ENCODE measurements at places on chromosomes 5 and 9. TPM values are rescaled to one million over a fixed set of nuclear protein-coding genes. Genes with fewer than 3 reads are reported as not detected.

- no peaks in the 10 kb centered on the region for H3K4me1 ChIP-seq
- no peaks in the 10 kb centered on the region for H3K27me3 ChIP-seq
- no peak overlapping the region for H3K4me3 ChIP-seq
- peaks cover 52% of the 10 kb centered on the region for H3K36me3 ChIP-seq
Measured at GRCh38 chr9:36603006-36603405, 30.3 kb downstream of the MELK start.

GRCh38 chr5:132478366-132478871 lies 12.2 kb downstream of the IRF1 start:
- no peaks in the 10 kb centered on the region for H3K27me3 ChIP-seq
- H3K4me3 ChIP-seq, result no peak overlapping the region
- peaks cover 26% of the 10 kb centered on the region for H3K36me3 ChIP-seq
- no peak for DNase-seq
- H3K4me1 ChIP-seq, result peaks cover 13% of the 10 kb centered on the region

GRCh38 chr9:131887680-131888079 lies 147.8 kb upstream of the RAPGEF1 start:
- H3K27ac ChIP-seq, result no peak overlapping the region
- H3K36me3 ChIP-seq, result no peaks in the 10 kb centered on the region
- H3K27me3 ChIP-seq, result no peaks in the 10 kb centered on the region
- no peak for DNase-seq

GRCh38 chr9:2291980-2292704 lies 277.0 kb downstream of the SMARCA2 start:
- H3K4me1 ChIP-seq, result no peaks in the 10 kb centered on the region
- no peak for DNase-seq
- no peak overlapping the region for H3K27ac ChIP-seq
- H3K4me3 ChIP-seq, result no peak overlapping the region
- H3K36me3 ChIP-seq, result no peaks in the 10 kb centered on the region
- H3K27me3 ChIP-seq, result no peaks in the 10 kb centered on the region

DNA sequence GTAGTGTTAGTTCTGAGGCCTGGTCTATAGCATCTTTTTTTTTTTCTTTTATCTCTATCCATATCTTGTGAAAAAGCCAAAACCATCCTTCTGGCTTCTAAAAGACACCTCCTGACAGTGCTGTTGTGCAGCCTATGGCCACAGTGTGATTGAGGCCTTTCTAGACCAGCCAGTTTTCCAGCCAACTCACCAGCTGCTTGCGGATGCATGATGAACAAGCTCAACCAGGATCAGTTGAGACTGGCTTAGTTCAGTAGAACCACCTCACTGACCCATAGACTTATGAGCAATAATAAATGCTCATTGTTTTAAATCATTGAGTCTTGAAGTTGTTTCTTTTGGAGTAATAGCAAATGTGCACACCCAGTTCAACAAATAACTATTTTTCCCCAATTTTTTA lies 296.9 kb downstream of the FAM170A start:
- no peaks in the 10 kb centered on the region for H3K36me3 ChIP-seq
- no peak for DNase-seq
- H3K4me1 ChIP-seq, result no peaks in the 10 kb centered on the region
- no peaks in the 10 kb centered on the region for H3K27me3 ChIP-seq
- H3K4me3 ChIP-seq, result no peak overlapping the region
- H3K27ac ChIP-seq, result no peak overlapping the region

GRCh38 chr9:93123561-93124283 lies 10.3 kb downstream of the NINJ1 start:
- peaks cover 28% of the 10 kb centered on the region for H3K36me3 ChIP-seq
- no peaks in the 10 kb centered on the region for H3K27me3 ChIP-seq
- DNase-seq, result no peak
- no peak overlapping the region for H3K4me3 ChIP-seq
- H3K4me1 ChIP-seq, result peaks cover 27% of the 10 kb centered on the region

GRCh38 chr5:179964015-179964414 lies 56.3 kb upstream of the TBC1D9B start:
- H3K27ac ChIP-seq, result no peak overlapping the region
- no peaks in the 10 kb centered on the region for H3K36me3 ChIP-seq
- H3K4me1 ChIP-seq, result no peaks in the 10 kb centered on the region
- no peak overlapping the region for H3K4me3 ChIP-seq
- DNase-seq, result no peak
- H3K27me3 ChIP-seq, result no peaks in the 10 kb centered on the region

DNA sequence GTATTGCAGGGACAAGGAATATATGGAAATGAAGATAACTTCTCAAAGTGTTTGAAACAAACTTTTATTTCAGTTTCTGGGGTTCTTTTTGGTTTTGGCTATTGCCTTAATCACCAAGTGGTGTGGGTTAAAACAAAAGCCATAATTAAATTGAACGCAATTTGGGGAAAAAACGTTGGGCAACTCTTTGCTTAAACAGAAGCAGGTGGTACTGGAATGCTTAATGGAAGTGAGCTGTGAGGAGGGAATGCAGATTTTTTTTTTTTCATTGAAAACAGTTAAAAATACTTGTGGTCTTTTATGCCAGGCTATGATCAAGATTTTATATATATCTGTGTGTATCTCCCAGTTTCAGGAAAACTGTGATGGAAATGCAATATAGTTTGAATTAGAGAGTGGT lies 195.7 kb upstream of the TUT7 start:
- H3K27ac ChIP-seq, result no peak overlapping the region
- no peaks in the 10 kb centered on the region for H3K4me1 ChIP-seq
- no peaks in the 10 kb centered on the region for H3K27me3 ChIP-seq

DNA sequence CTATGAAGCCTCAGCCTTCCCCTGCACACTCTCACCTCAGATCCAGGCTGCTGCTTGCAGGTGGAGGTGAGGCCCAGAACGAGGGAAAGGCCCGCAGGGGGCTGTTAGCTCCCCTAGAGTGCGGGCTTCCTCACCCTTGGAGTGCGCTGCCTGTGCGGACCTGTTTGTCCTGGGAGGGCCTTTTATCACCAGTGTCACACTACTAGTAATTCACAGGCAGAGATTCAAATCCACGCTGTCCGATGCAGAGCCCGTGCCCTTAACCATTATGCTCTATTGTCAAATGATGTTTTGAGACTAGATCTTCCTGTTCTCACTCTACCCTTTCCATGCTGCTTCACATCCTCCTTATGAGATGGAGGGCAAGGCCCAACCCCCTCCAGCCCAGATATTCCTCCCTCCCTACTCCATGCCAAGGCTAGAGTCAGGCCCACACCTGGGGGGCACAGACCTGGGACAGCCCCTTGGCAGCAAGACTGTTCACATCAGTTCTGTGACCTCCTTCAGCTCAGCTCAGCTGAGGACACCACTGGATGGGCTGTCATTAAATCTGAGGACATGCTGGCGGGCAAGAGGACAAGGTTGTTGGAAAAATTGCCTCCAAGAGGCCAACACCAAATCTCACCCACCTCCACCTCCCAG lies 112.8 kb upstream of the SPOCK1 start:
- no peak overlapping the region for H3K4me3 ChIP-seq
- H3K4me1 ChIP-seq, result no peaks in the 10 kb centered on the region
- no peaks in the 10 kb centered on the region for H3K36me3 ChIP-seq

- peaks cover 28% of the 10 kb centered on the region for H3K4me1 ChIP-seq
- H3K4me3 ChIP-seq, result no peak overlapping the region
- H3K36me3 ChIP-seq, result no peaks in the 10 kb centered on the region
- no peaks in the 10 kb centered on the region for H3K27me3 ChIP-seq
- no peak overlapping the region for H3K27ac ChIP-seq
Measured at GRCh38 chr9:130461218-130461630, 16.5 kb downstream of the ASS1 start.

- no peaks in the 10 kb centered on the region for H3K36me3 ChIP-seq
- DNase-seq, result no peak
- no peaks in the 10 kb centered on the region for H3K27me3 ChIP-seq
- H3K4me3 ChIP-seq, result no peak overlapping the region
- H3K27ac ChIP-seq, result peak overlapping the region; percentile 49
Measured at GRCh38 chr9:108041551-108041950, 552.0 kb upstream of the KLF4 start.

GRCh38 chr5:86665984-86666760 lies 48.4 kb downstream of the COX7C start:
- H3K27ac ChIP-seq, result no peak overlapping the region
- H3K36me3 ChIP-seq, result no peaks in the 10 kb centered on the region
- no peak overlapping the region for H3K4me3 ChIP-seq
- no peaks in the 10 kb centered on the region for H3K4me1 ChIP-seq
- no peaks in the 10 kb centered on the region for H3K27me3 ChIP-seq

DNA sequence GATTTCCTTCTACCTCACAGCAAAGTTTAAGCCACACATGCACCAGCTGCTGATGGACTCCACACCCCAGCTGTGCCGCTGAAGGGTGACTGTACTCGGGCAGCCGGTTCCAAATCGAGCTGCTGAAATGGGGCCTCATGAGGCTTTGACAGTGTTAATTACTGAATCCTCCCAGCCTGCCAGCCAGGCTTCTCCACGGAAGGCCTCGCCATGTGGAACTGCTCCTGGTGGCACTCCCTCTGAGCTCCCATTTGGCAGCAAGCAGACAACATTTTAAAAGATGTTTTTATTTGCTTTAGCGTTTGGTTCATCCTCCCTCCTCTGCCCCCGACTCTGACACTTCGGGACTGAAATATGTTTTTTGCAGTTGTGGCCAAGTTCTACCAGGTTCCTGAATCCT lies 479.4 kb upstream of the MPDZ start:
- no peak overlapping the region for H3K27ac ChIP-seq
- no peaks in the 10 kb centered on the region for H3K4me1 ChIP-seq
- no peak overlapping the region for H3K4me3 ChIP-seq

PSD2 gene
- 0.03 TPM for total RNA-seq

C9orf153 gene
- not detected for total RNA-seq

IL9 gene
- not detected for total RNA-seq

SLC34A1 gene
- not detected for total RNA-seq

OTP gene
- not detected for total RNA-seq

HRH2 gene
- total RNA-seq, result not detected

PDE8B gene
- total RNA-seq, result not detected
